ENCODE measurements at places on chromosomes 2 and 18.

DNA sequence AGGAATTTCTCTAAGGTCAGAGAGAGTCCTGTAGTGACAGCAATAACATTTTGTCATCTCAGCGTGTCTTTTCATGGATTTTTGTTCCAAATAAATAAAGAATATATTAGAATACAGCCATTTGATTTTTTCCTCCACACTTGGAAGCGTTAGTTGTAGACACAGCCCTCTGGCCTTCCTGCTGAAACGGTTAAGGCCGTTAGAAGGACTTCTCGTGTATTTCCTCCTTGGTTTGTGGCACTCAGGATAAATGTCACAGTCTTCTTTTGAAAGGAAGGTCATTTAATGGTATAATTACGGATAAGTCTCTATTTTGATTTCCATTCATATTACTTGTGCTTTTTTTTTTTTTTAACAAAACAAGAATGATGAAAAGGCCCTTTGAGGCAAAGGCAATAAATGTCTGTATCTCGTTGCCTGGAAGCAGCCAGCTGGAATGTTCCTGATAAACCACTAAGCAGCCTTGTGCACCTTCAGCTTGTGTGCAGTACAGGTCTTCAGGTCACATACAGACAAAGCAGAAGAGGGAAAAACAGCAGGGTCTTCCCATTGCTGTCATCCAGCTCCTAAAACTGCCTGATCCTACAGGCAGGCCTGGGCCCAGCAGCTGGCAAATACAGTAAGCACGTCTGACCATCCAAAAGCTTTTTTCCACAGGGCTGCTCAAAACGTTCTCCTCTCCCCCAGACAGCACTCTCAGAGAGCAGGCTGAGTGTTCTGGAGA is 14.4 kb downstream of the EFR3B start:
- DNase-seq = no peak

DNA sequence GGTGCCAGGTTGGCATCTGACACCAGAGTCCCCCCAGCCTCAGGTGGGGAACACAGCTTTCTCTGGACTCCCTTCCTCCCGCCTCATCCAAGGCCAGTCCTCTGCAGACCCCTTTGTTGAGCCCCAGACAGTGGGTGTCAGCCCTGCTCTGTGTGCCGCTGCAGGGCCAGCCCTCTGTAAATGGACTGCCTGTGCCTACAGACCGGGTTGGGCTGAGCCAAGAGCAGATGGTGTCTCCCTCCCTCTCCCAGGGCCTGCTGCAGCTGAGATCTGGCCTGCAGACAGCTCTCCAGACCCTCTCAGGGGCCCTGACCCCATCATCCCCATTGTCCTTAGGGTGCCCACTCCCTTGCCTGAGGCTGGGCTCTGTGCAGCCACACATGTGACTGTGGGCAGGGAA is 160.8 kb downstream of the KLHL29 start:
- no peak for DNase-seq

DNA sequence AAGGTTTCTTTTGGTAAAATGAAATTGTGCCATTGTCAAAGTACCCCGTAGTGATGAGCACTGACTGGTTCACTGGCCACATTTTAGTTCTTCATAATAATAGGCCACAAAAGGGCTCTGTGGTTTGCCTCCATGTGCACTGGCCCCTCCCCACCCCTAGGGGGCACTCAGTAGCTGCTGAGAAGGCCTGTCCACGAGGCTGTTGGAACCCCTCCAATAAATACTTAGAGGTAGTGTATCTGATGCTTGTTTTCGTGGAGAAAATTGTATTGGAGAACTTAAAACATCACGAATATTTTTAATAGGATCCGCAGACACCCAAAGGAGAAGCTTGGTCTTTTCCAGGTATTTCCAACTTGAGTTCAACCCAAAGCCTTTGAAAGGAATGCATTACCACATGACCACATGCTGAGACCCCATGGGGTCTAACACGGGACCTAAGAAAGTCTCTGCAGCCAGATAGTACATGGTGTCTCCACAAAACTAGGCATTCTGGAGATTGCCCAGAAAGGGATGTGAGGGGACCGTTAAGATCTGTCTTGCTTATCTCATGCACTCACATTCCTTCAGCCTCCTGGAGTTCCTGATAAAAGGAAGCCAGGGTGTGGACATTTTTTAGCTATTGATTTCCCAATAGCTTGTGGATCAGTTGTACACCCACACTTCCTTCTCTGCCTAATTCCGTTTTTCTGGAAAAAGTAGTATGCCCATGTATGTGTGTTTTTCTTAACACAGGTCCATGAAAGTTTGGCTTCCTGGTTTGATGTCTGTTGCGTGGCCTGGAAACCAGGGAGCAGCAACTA is 28.5 kb upstream of the NOSTRIN start:
- DNase-seq = no peak

GRCh38 chr2:239873656-239874635 is 151.2 kb downstream of the NDUFA10 start:
- DNase-seq = no peak

GRCh38 chr18:73551211-73551610 is 596.4 kb downstream of the FBXO15 start:
- no peak for DNase-seq

- no peak for DNase-seq
Observed at GRCh38 chr2:20148923-20149702, 75.8 kb downstream of the SDC1 start.

DNA sequence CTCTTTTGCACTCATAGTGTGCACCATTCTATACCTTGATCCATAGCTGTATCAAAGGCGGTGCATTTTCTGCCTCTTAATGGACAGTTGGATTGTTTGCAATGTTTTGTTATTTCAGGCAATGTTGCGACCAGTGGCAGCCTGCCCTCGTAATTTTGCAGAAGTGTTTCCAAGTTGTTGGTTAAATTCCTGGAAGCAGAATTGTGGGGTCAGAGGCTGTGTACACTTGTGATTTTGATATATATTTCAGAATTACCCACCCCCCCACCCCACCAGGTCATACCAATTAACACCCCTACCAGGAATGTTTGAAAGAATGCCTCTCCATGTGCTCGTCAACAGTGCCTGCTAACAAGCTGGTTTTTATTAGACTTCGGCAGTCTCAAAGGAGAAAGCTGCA is 32.4 kb upstream of the IL1R1 start:
- no peak for DNase-seq

DNA sequence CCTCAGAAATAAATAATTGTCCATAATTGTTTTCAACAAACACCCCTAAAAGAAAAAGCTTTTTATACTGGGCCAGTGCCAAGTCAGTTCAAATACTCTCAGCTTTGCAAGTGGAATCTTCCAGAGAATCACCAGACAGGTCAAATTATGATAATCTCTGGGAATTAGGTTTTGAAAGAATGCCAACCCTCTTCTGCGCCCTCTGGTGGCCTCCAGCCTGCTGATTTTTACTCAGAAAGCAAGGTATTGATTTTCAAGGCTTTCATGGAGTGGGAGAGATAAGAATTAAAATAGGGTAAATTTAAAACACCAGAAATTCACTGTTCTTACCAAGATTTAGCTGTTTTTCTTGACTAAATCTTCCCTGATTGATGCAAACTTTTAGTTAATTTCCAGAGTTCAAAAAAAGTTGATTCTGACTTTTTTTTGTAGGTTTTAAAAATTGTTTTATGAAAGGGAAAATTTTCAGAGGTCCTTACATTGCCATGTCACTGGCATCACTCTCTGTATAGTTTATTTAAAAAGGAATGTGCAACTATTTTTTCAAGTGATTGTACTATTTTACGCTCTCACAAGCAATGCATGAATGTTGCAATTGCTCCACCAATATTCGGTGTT is 282.9 kb upstream of the TNP1 start:
- DNase-seq = no peak

DNA sequence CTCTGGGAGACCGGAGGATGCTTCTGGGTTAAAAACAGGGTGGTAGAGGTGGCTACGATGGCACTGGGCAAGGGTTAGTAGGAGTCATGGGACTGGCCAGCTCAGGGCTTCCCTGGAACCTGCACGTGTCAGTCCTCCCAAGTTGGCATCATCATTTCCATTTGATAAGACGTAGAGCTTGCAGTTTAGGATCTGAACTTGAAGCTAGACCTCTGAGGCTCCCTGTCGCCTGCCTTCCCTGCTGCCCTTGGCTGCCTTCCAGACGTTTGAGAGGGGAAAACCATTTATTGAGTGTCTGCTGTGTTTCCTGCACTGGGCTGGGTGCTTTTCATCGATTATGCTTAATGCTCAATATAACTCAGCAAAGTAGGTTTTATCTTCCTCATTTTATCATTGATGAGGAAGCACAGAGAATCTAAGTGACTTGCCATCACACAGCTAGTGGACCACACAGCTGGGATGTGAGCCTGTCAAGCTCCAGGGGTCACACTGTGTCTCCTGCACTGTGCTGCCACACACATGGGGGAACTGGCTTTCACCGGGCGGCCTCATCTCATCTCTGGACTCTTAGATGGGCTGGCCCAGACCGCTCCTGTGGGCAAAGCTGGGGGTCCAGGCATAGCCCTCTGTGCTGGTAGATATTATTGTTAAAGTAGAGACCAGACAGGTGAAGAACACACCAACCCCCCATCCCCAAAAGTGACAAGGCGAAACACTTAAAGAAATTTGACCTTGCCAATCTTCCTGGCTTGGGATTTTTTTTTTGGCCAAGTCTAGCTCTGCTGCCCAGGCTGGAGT is 7.8 kb downstream of the NT5DC4 start:
- DNase-seq = no peak

- DNase-seq = no peak
Observed at GRCh38 chr2:225337183-225337582, 62.3 kb upstream of the NYAP2 start.

DNA sequence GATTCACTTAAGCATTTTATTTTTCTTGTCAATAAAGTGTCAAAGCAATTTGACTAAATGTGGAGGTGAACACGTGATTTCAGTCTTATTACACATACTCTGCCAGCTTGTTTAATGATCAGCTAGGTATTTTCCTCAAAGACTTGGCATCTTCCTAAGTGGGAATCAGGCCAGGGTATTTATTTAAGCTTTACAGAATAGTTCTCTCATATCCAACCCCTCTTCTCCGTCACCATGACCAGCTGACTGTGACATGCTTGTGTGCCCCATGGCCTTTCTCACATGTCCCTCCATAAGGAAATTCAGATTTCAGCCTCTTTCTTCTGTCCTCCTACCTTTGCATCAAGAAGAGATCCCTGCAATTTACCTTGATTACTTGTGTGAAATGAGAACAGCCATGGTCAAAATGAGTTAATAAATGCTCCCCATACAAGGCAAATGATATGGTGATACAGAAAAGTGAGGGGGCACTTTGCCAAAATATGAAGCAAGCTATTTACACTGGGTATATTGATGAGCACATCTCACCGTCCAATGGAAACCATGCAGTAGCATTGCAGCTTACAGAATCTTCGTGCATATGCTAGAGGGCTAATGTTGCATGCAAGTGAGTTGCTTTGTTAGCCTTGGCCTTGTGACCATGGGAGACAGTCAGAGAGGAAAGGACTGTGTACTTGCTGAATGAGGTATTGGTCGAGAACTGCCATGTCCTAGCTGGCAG is 202.2 kb downstream of the RNF152 start:
- no peak for DNase-seq

- no peak for DNase-seq
Observed at GRCh38 chr2:203533676-203534591, 1.2 kb downstream of the RAPH1 start.

DNA sequence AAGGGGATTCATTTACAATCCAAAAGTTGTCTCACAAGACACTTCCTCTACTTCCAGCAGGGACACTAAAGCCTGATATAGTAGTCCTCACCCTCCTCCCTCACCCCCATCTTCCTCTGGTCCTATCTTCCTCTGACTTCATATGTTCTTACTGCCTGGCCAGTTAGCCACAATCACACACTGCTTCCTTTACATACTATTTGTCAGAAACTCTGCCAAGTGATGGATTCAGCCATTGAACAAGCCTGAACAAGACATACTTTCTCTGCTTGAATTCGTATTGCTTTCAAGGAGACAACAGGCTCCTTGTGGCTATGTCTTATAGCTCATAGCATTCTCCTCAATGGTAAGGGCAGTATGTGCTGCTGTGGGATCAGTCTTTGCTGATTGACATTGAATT is 672.2 kb downstream of the BCL11A start:
- no peak for DNase-seq

- no peak for DNase-seq
Observed at GRCh38 chr2:120992791-120993555, 257.3 kb downstream of the GLI2 start.

DNA sequence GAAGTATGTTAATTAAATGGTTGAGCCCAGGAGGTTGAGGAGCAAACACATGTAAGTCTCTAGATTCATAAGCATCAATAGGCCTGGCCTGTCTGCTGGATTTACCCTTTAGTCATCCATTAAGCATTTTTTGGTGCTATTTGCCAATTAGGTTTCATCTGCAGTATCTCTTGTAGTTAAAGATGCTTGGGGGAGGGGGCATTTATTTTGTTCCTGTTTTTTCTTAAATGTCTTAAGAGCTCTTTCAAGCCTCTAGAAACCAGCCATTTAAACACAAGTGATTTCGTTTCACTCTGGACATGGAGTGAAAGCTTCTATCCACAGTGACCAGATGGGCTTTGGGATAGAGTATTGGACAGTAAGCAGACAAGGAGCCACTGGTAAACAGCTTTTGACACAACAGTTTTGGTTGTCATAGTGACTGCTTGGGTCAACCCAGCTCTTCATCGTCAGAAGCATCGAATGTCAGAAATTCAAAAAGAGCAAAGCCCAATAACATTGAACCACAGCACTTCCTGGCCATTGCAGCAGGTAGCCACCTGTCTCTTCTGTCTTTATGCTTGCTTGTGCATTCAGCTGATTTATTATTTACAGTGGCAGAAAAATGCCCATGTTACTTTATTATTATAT is 4.9 kb downstream of the QPCT start:
- DNase-seq = no peak

DNA sequence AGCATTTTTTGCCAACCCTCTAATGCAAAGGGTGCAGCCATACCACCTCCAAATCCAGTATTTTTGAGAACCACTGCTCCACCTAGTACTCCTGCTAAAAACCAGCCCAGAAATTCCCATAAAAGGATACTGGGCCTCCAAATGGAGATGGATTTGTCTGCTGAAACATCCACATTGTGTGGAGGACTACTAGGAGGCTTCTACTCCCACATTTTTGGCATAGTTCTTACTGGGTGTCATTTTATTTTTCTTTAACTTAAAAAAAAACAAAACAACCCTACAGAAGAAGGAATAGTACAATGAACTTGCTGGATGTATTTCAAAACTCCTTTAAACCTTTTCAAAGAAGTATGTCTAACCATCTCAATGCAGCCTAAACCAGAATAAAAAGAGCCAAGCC is 219.2 kb downstream of the SRBD1 start:
- no peak for DNase-seq

DNA sequence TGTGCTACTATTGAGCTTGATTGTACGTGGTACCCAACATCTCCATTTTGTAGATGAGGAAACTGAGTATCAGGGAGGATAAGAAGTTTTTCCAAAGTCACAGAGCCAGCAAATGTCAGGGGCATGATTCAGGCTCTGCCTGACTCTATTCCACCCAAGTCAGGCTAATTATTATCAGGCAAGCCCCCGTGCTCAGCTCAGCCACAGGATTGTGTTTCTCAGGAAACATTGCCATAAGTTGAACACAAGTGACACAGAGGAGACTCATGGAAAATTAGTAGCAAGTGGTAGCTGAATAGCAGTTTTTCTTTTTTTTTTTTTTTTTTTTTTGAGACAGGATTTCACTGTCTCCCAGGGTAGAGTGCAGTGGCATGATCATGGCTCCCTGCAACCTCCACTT is 260.5 kb downstream of the C1D start:
- no peak for DNase-seq

- no peak for DNase-seq
Observed at GRCh38 chr2:181250691-181251090, 206.5 kb upstream of the ITGA4 start.

- no peak for DNase-seq
Observed at GRCh38 chr2:41791523-41791922, 256.3 kb upstream of the PKDCC start.

- no peak for DNase-seq
Observed at GRCh38 chr18:56712761-56713160, 61.6 kb downstream of the WDR7 start.

All from stimulated activated CD4-positive, alpha-beta T cell treated with anti-CD3 and anti-CD28 coated beads, Interleukin-2, amount 100 ng/mL, for 4 hours (primary cell).